Suprapubic skin (tissue), 4 donors: ENCODE measurements at places on chromosomes 11 and 22. TPM values are rescaled to one million over a fixed set of nuclear protein-coding genes. Genes with fewer than 3 reads are reported as not detected.

APOA4 gene
- not detected for total RNA-seq

DNA sequence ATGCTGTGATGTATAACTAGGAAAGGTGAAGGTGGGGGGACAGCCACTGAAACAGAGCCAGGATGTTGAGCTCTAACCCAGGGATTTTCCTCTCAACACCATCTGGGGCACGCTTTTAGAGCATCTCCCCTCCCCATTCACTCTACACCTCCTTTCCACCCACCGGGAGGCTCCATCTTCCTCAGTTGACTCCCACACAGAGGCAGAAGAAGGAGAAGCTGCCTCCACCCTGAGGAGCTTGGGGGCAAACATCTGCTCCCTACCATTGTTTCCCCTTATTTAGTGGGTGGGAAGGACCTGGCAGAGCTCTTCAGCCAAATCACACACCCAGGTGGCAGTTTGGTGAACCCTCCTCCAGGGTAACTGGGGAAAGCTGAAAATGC is 50.0 kb upstream of the ADA2 start:
- H3K27ac ChIP-seq = no peak overlapping the region
- H3K36me3 ChIP-seq = no peaks in the 10 kb centered on the region
- no peak for DNase-seq
- no peaks in the 10 kb centered on the region for H3K27me3 ChIP-seq
- H3K4me1 ChIP-seq = peaks cover 12% of the 10 kb centered on the region
- H3K4me3 ChIP-seq = no peak overlapping the region

GRCh38 chr22:27545085-27545484 is 256.5 kb downstream of the MN1 start:
- H3K4me1 ChIP-seq = no peaks in the 10 kb centered on the region
- H3K27me3 ChIP-seq = peaks cover 6% of the 10 kb centered on the region
- H3K4me3 ChIP-seq = no peak overlapping the region
- no peaks in the 10 kb centered on the region for H3K36me3 ChIP-seq

DNA sequence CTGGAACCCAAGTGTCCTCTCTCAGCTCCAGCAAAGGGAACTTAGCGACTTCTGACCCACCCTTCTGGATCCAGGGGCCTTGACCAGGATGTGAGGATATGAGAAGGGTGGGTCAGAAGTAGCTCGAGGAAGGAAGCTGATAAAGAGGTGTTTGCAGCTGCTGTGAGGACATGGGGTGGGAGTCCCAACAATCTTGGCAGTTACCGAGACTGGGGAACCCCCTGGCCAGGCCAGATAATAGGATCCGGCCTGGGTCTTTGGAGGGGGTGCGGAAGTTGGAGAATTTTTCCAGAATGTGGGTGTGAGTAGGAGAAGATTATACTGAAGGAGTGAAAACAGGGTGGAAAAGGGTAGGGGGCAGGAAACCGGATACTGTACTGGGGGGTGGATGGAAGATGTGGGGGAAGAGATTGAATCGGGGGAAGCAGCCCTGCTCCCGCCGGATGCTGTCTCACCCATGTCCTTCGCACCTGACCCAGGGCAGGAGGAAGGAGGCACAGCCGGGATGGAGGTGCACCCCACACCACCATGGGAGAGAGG is 2.8 kb upstream of the MCAM start:
- DNase-seq = peak; percentile 34
- peaks cover 34% of the 10 kb centered on the region for H3K27me3 ChIP-seq
- H3K4me1 ChIP-seq = peaks cover 68% of the 10 kb centered on the region
- H3K27ac ChIP-seq = peak overlapping the region; percentile 82
- H3K36me3 ChIP-seq = no peaks in the 10 kb centered on the region
